ENCODE measurements at places on chromosomes 7 and 10. TPM values are rescaled to one million over a fixed set of nuclear protein-coding genes. Genes with fewer than 3 reads are reported as not detected.

The ZP3 gene
- 3.0 TPM for polyA plus RNA-seq

The FAM241B gene
- 2.7 TPM for polyA plus RNA-seq

GRCh38 chr10:59281861-59282260 lies 80.5 kb downstream of the FAM13C start:
- DNase-seq: no peak

- DNase-seq: no peak
These were observed 29.6 kb downstream of the MINPP1 start for GRCh38 chr10:87534173-87534858.

DNA sequence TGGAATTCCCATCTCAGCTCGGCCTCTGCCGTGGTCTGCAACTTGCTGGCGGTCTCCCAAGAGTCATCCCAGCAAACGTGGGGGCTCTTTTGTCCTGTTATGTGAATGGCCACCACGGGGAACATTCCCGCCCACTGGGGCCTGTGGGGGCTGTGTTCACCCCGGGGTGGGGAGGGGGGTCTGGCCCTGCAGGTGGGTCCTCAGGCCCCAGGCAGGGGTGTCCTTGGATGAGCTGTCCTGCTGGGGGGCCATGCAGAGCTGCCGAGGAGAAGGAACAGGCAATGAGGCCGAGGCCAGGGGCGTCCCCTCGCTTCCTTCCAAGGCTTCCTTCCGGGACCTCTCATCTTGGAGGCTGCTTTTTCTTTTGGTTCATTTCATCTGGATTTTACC lies 24.4 kb upstream of the PITRM1 start:
- no peak for DNase-seq

- no peak for DNase-seq
These were observed 115.4 kb upstream of the KLF6 start for GRCh38 chr10:3900391-3900790.

DNA sequence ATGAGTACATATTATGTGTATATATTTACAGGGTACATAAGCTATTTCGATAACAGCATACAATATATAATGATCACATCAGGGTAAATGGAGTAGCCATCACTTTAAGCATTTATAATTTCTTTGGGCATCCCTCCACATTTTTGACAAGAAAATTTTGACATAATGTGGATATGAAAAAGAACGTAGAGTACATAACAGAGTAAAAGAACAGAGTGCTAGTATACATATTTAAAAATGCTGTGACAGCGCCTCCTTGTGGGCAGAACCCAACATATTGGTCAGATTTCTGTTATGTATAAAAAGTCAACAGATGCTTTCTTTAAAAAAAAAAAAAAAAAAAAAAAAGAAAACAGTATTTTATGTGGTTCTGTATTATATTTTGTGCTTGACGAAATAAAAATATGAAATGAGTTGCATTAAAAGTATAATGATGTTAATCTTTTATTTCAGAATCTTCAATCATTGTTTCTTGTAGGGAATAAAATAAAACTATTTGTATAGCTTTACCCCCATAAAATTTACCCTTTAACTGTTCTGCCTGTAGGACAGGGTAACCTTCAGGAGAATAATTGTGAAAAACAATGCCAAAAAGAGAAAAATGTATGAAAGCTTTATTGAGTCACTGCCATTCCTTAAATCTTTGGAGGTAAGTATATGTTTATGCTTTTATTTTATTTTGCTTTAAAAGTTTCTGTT lies 18.3 kb upstream of the HBP1 start:
- peak; percentile 83 for DNase-seq

DNA sequence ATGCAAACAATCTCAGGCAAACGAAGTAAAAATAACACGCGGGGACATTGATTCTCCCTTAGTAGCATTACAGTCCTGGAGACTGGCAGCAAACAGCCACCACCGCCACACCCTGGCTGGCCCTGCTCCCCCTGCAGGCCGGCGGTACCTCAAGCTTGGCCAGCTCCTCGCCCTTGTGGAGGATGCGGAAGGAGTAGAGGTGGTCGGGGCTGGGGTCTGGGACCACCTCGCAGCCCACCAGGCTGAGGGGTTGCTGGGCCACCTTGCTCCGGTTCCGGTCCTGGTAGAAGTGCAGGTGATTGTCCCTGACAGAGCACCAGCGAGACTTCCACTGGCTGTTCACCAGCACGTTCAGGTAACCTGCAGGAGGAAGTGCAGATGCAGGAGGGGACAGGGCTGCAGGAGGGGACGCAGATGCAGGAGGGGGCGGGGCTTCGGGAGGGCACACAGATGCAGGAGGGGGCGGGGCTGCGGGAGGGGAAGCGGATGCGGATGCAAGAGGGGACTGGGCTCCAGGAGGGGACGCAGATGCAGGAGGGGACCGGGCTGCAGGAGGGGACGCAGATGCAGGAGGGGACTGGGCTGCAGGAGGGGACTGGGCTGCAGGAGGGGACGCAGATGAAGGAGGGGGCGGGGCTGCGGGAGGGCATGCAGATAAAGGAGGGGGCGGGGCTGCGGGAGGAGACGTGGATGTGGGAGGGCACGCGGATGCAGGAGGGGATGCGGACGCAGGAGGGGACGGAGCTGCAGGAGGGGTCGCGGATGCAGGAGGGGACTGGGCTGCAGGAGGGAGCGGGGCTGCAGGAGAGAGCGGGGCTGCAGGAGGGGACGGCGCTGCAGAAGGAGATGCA lies 65.7 kb downstream of the VWA2 start:
- peak; percentile 50 for DNase-seq

DNA sequence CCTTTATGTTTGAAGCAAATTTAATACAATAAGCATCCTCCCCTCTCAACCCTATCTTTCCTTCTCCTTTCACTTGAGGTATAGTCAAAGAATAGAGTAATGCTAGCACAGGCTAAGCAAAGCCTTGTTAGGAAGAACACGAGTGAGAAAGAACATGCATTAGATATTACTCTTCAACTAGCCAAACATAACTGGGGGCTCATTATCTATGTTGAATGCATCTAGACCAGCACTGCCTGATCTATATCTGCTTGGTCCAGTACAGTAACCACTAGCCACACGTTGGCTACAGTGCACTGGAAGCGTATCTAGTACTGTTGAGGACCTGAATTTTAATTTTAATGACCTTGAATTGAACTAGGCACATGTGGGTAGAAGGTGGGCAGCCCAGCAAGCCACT lies 21.0 kb downstream of the SFMBT2 start:
- no peak for DNase-seq

GRCh38 chr7:105578496-105578895 lies 2.8 kb downstream of the EFCAB10 start:
- DNase-seq: no peak

GRCh38 chr10:96643920-96644319 lies 57.1 kb upstream of the TM9SF3 start:
- no peak for DNase-seq

GRCh38 chr7:148782757-148783456 lies 84.2 kb downstream of the CUL1 start:
- no peak for DNase-seq

The TYSND1 gene
- 12.2 TPM for polyA plus RNA-seq

DNA sequence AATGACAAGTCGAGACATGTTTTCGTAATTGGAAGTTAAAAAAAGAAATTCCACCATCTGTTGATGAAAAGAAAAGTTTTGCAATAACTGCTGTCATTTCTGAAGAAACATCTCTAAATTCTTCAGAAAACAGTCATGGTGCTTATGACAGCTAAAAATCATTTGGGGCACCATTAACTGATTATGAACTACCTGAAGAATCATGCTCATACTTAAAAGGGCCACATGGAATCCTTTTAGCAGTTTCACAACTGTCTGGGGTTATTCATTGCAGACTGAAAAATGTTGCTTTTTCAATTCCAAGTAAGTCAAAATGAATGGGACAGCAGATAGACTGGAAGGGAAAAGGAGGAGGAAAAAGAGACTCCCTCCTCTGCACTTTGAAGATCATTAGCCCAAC lies 134.2 kb downstream of the CHN2 start:
- DNase-seq: no peak

DNA sequence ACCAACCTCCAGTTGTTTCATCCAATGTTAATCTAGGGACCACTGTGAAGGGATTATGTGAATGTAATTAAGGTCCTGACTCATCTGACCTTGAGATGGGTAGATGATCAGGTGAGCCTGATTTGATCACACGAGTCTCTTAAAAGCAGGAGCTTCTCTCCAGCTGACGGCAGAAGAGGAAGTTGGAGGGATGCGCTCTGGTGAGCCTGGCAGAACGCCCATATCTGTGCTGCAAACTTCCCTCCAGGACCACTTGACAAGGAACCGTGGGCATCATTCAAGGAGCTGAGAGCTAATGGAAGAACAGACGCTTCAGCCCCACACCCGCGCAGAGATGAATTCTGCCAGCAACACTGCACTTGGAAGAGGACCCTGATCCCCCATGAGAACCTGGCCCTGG lies 642.4 kb downstream of the TNS3 start:
- DNase-seq: no peak

DNA sequence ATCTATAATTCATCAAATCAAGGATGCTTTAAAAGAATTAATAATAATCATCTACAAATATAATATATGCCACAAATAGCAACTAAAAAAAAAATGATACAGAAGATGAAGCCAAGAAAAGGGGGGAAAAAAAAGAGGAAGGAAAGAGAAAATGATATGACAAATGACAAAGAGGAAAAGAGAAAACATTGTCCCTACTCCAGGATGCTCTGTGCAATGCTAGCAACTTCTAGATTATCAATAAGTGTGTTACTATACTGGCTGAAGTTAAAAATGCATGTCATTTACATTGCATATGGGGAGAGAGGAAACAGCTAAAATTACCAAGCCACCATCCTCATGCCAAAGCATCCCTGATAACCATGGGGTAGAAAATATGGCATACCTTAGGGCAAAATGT lies 104.2 kb downstream of the SFMBT2 start:
- DNase-seq: no peak

The ADAM12 gene
- polyA plus RNA-seq: 0.87 TPM

- DNase-seq: no peak
These were observed 175.8 kb upstream of the SORCS1 start for GRCh38 chr10:107340326-107340725.

The VPS37D gene
- 4.2 TPM for polyA plus RNA-seq

GRCh38 chr7:74043523-74043951 lies 15.6 kb downstream of the ELN start:
- DNase-seq: no peak

DNA sequence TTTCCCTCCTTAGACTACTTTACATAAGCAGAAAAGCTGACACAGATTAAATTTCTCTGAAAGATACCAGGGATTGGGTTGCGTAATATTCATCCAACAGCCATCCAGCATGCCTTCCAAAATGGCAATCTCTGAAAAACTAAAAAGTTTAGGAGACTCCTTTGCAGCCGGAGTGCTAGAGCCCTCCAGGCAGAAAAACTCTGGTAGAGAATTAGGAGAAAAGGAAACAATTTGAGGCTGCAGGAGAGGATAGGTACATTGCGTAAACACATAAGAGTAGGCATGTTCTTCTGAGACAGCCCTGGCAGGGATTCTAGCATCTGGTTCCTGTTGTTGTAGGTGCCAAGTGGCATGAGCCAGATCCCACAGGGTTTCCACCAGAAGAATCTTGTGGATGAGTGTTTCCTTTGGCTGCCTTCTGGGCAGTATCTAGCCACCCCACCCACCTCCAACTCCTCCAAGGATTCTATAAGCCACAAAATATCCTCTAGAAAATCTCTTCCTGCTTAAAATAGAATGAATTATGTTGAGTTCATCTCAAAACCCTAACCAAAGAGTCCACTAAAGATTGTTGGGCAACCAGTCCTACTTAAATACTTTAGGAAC lies 402.4 kb downstream of the HGF start:
- no peak for DNase-seq

GRCh38 chr10:132941640-132942051 lies 724 bp downstream of the CFAP46 start:
- no peak for DNase-seq

DNA sequence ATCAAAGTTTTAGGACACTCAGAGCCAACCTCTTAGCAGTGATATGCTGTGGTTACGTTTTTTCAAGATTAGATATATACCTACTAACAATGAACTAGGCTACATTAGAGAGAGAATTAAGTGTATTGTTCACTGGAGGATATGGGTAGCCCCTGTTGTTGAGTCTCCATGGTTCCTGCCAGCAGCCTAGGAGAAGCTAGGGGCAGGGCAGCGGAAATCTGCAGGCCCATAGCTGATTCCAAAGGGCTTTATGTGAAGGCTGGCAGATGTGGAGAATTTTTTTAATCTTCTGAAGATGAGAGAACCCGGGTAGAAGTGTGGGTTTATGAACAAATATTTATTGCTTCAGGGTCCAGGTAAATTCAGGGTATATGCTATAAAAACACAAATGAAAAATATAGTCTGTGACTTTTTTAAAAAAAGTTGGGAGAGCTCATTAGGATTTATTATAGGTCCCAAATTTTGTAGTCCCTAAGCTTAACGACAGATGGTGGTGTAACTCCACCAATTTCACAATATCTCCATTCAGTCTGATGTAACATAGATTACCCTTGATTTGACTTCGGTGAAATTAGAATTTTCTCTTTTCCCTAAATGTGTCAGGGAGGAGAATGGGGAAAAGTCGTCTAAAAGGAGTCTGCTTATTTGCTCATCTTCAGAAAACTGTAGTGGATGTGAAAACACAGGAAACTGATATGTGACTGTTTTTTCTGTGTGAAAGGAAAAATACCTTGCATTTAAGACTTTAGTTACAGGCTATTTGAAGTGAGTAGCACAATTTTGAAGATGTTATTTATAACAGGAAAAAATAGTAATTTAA lies 163.0 kb upstream of the PPP1R3A start:
- peak; percentile 74 for DNase-seq

DNA sequence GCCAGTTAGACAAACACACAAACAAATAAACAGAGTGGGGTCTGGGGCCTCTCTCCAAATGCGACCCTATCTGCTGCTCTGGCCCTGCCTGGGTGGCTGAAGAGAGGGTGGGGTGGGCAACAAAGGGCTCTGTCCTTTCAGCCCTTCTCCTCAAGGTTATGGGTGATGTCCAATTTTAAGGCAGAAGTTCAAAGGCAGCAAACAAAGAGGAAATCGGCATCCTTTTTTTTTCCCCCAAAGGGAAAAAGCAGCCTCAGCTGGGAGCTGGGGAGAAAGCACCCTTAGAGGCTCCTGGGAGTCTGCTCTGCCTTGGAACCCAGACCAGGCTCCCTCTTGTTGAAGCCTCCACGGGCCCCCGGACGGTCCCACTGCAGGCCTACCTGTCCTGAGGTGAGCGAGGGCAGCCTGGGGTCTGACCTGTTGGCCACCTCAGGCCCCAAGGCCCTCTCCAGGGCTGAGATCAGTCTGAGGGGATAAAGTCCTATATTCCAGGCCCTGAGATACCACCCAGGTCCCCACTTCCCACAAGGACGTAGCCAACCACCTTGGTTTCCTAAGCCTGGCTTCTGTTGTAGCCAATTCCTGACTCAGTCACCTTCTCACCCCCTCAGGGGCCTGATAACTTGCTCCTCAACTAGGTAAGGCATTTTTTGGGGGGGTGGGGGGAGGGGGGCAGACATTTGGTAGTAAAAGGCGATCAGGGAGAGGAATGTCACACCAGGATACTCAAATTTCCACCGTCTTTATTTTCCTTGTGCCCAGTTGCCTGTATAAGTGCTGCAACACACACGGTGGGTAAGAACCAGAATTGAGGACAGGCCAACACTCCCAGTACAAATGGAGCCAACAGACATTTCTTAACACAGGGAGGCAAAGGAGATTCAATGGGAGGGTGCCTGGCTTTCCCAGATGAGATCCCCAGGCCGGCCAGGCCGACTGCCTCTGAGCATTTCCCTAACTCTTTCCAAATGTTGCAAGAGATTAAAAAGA lies 4.3 kb downstream of the HOXA11 start:
- DNase-seq: no peak

The UCN3 gene
- 5.8 TPM for polyA plus RNA-seq

- no peak for DNase-seq
These were observed 135.9 kb downstream of the CUX1 start for GRCh38 chr7:101953248-101953819.
